DMS53 (cell line): ENCODE measurements at places on chromosomes 7 and 10.

DNA sequence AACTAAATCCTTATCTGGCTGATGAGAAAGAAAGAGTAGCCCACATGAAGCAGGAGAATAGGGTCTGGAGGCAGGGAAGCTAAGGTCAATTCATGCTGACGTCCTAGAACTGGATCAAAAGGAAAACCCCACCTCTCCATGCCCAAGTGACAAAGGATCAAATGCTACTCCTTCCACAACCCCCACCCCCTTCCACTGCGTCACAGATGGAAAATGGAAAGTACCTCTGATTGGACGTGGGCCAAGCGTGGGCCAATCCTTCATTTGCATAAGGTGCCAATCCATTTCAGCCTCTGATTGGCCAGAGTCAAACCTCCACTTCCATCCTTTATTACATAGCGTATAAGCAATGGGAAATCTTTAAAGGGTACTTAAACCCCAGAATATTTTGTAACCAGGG is 431.3 kb upstream of the ETV1 start:
- peak; percentile 96 for DNase-seq

GRCh38 chr7:68187532-68187931 is 1190.9 kb downstream of the TYW1 start:
- DNase-seq, result no peak

- DNase-seq, result no peak
Observed at GRCh38 chr10:77187376-77187999, 450.1 kb downstream of the KCNMA1 start.

GRCh38 chr10:98453729-98454128 is 7.0 kb upstream of the HPS1 start:
- DNase-seq, result no peak

DNA sequence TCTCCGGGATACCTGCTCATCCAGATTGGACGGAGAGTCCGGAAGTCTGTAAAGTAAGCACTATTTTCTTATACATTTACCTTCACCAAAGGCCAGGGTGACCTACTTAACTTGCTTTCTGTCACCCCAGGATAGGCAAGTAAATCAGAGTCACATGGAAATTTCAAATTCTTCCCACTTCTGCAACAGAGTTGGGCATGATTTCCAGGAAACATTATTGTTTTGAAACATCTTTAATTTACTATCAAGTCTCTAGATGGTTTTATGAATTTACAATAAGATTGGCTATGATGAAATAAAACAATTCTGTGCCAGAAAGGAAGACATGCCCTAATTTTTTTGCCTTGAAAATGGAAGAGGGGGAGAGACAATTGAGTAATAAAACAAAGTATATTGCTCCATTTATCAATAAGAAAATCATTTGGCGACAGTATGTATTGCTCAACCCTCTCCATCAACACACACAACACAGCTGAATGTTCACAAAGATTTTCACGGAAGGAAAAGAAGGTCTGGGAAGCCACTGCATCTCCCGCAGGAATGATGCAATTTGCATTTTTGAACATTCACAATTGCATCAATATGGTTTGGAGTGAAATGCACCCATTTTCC is 702.8 kb downstream of the PARD3 start:
- DNase-seq, result no peak

DNA sequence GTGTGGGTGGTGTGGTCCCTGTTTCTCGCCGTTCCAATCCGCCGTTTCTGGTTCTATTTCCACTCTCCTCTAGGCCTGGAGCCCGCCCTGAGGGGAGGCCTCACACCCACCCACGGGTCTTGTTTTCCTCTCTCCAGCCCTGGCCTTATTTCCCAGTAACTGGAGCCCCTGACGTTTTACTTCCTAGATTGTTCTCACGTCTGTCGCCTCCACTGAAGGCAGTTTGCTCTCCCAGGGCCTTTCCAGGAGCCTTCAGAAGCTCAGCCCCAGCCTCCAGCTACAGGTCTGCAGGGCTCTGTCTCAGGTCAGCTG is 30.6 kb downstream of the CFAP46 start:
- DNase-seq, result no peak

GRCh38 chr10:125171402-125172306 is 11.3 kb upstream of the CTBP2 start:
- peak; percentile 15 for DNase-seq

GRCh38 chr10:15745751-15746150 is 26.0 kb upstream of the ITGA8 start:
- no peak for DNase-seq

- DNase-seq, result no peak
Observed at GRCh38 chr10:117555863-117556262, 13.3 kb downstream of the EMX2 start.

DNA sequence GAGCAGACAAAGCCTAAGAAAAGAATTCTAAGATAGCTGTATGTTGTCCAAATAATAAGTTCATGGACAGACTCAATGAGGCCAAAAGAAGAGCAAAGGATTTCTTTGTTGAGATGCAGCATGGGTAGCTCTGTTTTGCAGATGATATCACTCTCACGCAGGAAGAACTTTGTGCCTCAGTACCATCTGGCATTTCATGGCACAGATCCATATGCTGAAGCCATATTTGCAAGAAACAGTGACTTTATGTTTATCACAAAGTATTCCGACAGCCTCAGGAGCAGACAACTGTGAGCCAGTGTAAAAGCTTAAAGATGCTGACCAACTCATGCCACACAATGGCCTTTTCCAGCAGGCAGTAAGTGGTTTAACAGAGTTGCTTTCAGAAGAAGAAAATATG is 45.5 kb upstream of the RNF148 start:
- DNase-seq, result no peak

- DNase-seq, result peak; percentile 90
Observed at GRCh38 chr7:36971515-36972139, 247.3 kb upstream of the AOAH start.

DNA sequence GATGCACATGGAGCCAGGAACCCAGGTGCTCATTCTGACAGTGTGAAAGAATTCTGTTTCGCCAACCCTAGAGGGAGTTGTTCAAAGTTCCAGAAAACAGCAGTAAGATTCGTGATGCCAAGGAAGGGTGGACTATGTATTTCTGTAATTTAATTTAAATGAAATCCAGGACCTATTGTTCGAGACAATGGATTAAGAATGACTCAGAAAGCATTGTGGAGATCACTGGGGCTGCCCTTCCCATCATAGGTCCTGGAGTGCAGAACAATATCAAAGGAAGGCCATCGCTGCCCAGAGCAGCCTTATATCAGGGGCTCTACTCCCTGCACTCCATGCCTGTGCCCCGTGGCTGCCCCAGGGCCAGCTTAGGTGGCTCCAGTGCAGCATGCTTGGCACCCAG is 32.1 kb upstream of the CALD1 start:
- no peak for DNase-seq

DNA sequence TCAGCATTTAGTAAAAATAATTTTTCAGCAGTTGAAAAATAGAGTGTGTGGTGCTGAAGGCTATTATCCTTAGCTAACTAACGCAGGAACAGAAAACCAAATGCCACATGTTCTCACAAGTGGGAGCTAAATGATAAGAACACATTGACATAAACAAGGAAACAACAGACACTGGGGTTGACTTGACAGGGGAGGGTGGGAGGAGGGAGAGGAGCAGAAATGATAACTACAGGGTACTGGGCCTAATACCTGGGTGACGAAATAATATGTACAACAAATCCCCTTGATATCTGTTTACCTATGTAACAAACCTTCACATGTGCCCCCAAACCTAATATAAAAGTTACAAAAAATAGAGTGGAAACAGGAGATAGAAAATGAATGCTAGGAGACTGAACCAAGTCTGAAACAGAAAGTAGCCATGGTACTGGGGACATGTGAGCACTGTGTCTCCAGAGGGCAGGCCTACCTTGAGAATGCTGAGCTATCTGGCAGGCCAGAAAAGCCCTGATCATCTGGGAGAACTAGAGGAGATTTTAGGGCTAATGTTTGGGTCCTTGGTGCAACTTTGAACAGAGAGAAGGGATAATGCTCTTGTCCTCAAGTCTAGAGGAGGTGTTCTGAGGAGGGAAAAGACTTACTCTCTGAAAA is 4.7 kb upstream of the EFCAB10 start:
- DNase-seq, result no peak

DNA sequence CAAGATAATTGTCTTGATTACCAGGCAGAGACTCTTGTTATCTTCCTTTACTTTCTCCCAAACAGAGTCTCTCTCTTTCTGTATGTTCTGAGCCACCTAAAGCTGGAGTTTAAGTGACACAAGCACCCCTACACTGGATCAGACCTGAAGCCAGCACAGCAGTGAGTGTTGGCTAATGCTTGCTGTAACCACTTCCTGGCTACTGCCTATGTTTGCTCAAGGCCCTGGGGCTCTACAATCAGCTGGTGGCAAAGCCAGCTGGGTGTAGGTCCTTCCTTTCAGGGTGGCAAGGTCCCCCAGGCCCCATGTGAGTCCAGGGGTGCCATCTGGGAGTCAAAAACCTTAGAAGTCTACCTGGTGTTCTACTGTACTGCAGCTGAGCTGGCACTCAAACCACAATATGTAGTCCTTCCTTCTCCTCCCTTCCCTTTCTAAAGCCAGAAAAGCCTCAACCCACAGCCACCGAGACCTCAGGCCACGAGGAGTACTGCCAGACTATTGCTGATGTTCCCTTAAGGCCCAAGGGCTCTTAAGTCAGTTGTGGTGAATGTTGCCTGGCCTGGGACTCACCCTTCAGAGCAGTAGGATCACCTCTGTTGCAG is 416.3 kb downstream of the ADRA2A start:
- DNase-seq, result peak; percentile 15

GRCh38 chr10:16440396-16441133 is 3.8 kb downstream of the PTER start:
- peak; percentile 23 for DNase-seq

GRCh38 chr10:99621454-99622251 is 1.4 kb upstream of the SLC25A28 start:
- DNase-seq, result peak; percentile 91

- DNase-seq, result no peak
Observed at GRCh38 chr10:101778151-101778780, 2.4 kb upstream of the FGF8 start.

GRCh38 chr7:71350680-71351079 is 218.7 kb downstream of the GALNT17 start:
- no peak for DNase-seq

GRCh38 chr10:69897999-69898398 is 96.3 kb downstream of the COL13A1 start:
- DNase-seq, result no peak

GRCh38 chr10:104036518-104037260 is 49.0 kb downstream of the COL17A1 start:
- no peak for DNase-seq

GRCh38 chr10:2978111-2978510 is 89.2 kb upstream of the PFKP start:
- peak; percentile 64 for DNase-seq

- peak; percentile 96 for DNase-seq
Observed at GRCh38 chr7:31775556-31775955, 88.5 kb downstream of the PPP1R17 start.

GRCh38 chr10:34775044-34775637 is 40.0 kb downstream of the PARD3 start:
- DNase-seq, result no peak

DNA sequence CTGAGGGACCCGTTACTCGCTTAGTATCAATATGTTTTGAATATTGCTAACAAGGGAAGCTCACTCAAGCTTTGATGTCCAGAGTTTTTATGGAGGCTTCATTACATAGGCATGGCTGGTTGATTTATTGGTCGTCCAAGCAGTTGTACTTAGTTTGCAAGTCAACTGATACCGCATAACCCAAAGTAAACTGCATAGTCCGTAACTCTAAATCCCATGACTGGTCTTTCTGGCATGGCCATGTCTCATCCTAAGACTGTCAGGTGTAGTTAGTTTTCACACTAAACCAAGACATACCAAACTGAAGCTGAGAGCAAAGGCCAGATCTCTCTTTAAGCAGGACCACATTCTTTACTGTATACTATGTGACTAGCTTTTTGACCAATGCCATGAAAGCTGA is 397.9 kb downstream of the TFEC start:
- no peak for DNase-seq

DNA sequence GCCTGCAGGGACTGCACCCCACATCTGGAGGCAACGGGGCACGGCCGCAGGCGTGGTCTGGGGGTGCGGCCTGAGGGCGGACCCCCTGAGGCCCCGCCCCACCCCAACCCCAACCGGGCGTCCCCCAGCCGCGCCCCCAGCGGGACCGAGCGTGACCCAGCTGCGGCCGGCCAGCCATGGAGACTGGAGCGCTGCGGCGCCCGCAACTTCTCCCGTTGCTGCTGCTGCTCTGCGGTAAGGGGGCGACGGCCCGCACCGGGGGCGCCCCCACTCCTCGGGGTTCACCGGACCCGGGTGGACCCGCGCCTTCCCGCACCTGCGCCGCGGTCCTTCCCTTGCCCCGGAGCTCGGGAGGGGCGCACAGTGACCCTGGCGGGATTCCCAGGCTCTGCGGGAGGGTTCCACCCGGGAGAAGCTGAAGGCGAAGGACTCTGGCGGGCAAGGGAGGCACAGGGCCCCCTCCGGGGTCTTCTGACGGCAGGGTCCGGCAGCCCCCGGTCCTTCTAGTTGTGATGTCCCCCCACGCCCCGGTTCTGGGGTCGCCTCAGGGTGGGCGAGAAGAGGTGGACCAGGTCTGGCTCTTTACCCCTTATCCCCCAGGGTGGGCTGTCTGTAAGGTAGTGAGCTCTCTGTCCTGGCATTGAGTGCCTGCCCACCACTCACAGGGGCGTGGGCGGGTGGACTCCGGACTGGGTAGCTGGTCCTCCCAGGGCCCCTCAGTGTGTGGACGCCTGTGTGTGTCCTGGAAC is at the start of gene RAMP3:
Gene RAMP3, plus strand, starts transcription at position 139 of the 749 bp plus-strand sequence. Its CDS starts 38 bp downstream, at position 177.
- no peak for DNase-seq

DNA sequence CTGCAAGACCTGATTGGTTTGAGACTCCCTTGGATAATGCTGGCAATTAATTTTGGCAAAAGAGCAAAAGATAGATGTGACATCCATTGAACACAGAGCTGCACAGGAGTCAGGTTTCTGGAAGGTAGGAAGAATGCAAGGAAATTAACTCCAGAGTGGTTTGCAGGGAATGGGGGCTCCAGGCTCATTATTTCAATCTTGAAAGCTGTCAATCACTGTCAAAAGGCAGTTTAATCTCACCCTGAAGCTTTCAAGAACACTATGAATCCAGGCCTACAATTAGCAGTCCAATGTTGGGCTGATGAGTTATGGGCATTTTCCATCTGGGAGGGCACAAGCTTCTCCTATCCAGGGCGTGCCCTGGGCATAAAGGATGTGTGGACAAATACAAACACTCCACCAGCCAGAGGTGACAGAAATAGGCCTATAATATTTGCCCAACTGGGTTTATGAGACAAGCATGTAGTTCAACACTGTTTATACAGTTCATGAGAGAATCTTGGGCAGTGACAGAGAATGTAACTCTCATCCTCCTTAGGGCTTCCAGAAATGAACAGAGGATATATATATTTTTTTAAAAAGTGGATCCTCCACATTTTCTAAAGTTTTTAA is 80.5 kb downstream of the KCNMA1 start:
- DNase-seq, result peak; percentile 73

GRCh38 chr7:48289656-48290055 is 118.4 kb downstream of the ABCA13 start:
- no peak for DNase-seq

GRCh38 chr10:86295351-86295750 is 71.2 kb downstream of the GRID1 start:
- no peak for DNase-seq

DNA sequence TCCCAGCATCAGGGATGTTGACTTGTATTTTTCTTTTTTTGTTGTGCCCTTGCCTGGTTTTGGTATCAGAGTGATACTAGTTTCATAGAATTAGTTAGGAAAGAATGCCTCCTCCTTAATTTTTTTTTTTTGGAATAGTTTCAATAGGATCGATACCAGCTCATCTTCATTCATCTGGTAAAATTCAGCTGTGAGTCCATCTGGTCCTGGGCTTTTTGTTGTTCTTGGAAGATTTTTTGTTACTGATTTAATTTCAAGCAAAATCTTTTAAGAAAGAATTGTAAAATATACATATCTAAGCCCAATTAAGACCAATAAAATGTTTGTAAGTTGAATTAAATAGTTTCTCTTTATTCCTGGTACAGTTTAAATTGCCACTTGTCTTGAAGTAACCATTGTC is 1159.5 kb downstream of the CNTNAP2 start:
- DNase-seq, result no peak
